T1000 (cell line): ENCODE measurements at places on chromosomes 7 and 10.

- no peak for DNase-seq
Measured at GRCh38 chr7:73437621-73438416, 4.2 kb downstream of the FZD9 start.

GRCh38 chr10:43930777-43931176 lies 282.1 kb upstream of the ZNF32 start:
- no peak for DNase-seq

DNA sequence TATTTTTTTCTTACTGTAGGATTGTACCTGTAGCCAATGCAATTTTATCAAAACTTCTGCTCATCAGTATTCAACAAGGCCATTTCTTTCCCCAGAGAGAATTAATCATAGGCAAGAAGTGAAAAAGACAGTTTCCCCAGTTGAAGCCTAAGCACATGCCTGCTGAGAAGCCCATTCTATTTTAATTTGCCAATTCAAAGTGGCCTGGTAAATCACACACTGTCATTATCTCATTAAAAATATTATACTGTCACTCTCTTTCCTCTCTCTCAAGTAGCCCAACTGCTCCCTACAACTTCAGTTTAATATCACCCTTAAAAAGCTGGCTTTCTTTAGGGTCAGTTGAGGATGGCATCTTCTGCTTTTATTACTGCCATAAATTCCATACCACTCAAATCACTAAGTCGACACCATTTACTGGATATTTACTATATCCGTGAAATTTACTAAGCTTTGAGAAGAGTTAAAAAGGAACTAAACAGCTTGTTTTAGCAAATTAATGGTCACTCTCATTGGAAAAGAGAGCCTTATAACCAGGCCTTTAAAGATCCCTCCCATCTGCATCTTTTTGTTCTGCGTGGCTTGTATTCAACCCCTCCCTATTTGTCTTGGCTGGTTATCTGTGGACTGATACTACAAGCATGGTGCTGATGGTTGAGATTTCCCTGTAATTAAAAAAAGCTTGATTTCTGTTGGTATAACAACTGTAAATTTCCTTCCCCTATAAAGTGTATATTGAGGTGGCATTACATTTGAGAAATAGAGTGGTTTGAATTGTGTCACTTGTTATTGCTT lies 30.6 kb downstream of the COL28A1 start:
- no peak for DNase-seq

DNA sequence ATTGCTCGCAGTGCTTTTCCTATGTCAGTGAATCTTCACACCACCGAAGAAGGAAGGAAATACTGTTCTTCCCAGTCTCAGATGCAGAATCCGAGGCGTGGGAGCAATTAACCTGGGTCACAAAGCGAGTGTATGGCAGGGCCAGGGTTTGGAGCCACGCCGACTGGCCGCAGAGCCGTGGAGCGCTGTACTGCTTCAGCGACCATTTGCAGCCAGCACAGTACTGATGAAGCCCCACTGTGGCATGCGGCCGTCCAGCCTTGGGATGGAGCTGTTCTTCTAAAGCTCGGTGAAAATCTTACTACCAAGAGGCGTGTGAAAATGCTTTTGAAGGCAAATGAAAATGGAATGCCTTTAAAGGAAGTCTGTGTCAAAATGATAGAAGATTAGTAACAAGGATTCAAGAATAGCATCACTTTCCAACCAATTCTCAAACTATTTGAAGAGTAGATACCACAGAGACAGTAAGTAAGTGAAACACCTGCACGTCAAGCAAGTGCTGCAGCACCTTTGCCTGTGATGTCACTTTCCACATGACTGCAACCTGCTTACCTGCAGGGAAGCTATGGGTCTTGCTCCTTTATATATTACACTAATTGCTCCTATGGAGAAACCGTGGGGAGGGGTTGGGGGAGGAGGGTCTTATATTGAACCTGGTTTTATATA lies 4.9 kb downstream of the PPP2R2D start:
- DNase-seq: no peak

GRCh38 chr7:106499897-106500296 lies 161.1 kb downstream of the CCDC71L start:
- DNase-seq: no peak

GRCh38 chr7:133795068-133795665 lies 332.0 kb upstream of the LRGUK start:
- DNase-seq: no peak
